Osteoblast (primary cell): ENCODE measurements at places on chromosomes 2 and 18. TPM values are rescaled to one million over a fixed set of nuclear protein-coding genes. Genes with fewer than 3 reads are reported as not detected.
A peak's percentile ranks its signal among the peaks of the same experiment; 100 is the strongest.

Gene SH2D6
- under 0.01 TPM in 1 of 2 replicates, not detected in the other for total RNA-seq

Gene MAP4K4
- total RNA-seq: 231 and 287 TPM in 2 replicates

Gene KHK
- 0.29 and 0.36 TPM in 2 replicates for total RNA-seq

Gene LYG1
- total RNA-seq: under 0.01 and 0.88 TPM in 2 replicates

Gene SATB2
- 53.2 and 54.5 TPM in 2 replicates for total RNA-seq

Gene SLC8A1
- total RNA-seq: 77.2 and 82.9 TPM in 2 replicates

Gene MROH2A
- not detected in 2 replicates for total RNA-seq

GRCh38 chr18:79942211-79942610 is 9.2 kb downstream of the SLC66A2 start:
- no peak overlapping the region for H3K4me3 ChIP-seq
- DNase-seq: no peak
- H3K4me1 ChIP-seq: no peaks in the 10 kb centered on the region
- H3K27ac ChIP-seq: no peak overlapping the region
- peaks cover 31% of the 10 kb centered on the region for H3K36me3 ChIP-seq
- H3K27me3 ChIP-seq: no peaks in the 10 kb centered on the region

- no peak overlapping the region for H3K27ac ChIP-seq
- DNase-seq: no peak
- H3K4me3 ChIP-seq: no peak overlapping the region
- no peaks in the 10 kb centered on the region for H3K4me1 ChIP-seq
- H3K36me3 ChIP-seq: no peaks in the 10 kb centered on the region
Observed at GRCh38 chr18:74695170-74695569, 97.5 kb downstream of the ZNF407 start.

GRCh38 chr2:150041722-150042425 is 445.6 kb downstream of the RND3 start:
- H3K27me3 ChIP-seq: no peaks in the 10 kb centered on the region
- H3K4me3 ChIP-seq: no peak overlapping the region
- DNase-seq: peak; percentile 65
- H3K36me3 ChIP-seq: no peaks in the 10 kb centered on the region

- peaks cover 42% of the 10 kb centered on the region for H3K4me1 ChIP-seq
- no peaks in the 10 kb centered on the region for H3K27me3 ChIP-seq
- no peak for DNase-seq
- peak overlapping the region; percentile 85 for H3K27ac ChIP-seq
- H3K36me3 ChIP-seq: no peaks in the 10 kb centered on the region
Observed at GRCh38 chr2:203625701-203626100, 80.7 kb upstream of the CD28 start.

DNA sequence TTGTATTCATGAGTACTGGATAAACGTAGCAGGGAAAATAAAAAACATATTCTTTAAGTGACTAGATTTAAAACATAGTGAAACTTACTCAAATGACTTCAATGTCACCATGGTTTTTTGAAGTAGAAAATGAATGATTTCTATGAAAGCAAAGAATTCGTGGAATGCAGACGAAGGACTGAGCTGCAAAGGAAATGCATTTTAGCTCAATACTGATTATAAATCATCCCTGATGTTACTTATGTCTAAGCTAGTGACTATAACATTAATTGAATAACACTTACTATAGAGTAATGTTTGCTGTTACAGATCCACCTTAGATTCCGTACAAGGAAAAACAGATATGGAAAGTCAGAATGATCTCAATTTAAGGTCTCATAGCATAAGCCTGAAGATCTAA is 1257.7 kb upstream of the CDH2 start:
- no peak for DNase-seq
- H3K27me3 ChIP-seq: no peaks in the 10 kb centered on the region
- H3K4me1 ChIP-seq: no peaks in the 10 kb centered on the region
- H3K4me3 ChIP-seq: no peak overlapping the region
- no peaks in the 10 kb centered on the region for H3K36me3 ChIP-seq
- no peak overlapping the region for H3K27ac ChIP-seq

- no peaks in the 10 kb centered on the region for H3K27me3 ChIP-seq
- no peak for DNase-seq
- no peak overlapping the region for H3K4me3 ChIP-seq
- H3K4me1 ChIP-seq: no peaks in the 10 kb centered on the region
- H3K27ac ChIP-seq: no peak overlapping the region
Observed at GRCh38 chr2:56416500-56417176, 232.8 kb downstream of the CCDC85A start.

GRCh38 chr2:219404954-219405353 is 13.2 kb upstream of the DES start:
- no peak overlapping the region for H3K4me3 ChIP-seq
- no peaks in the 10 kb centered on the region for H3K36me3 ChIP-seq
- no peak for DNase-seq
- no peak overlapping the region for H3K27ac ChIP-seq

GRCh38 chr2:190882856-190883582 is 2.4 kb downstream of the GLS start:
- H3K27ac ChIP-seq: peak overlapping the region; percentile 82
- H3K27me3 ChIP-seq: no peaks in the 10 kb centered on the region
- peak overlapping the region; percentile 84 for H3K4me3 ChIP-seq
- H3K36me3 ChIP-seq: peaks cover 21% of the 10 kb centered on the region

DNA sequence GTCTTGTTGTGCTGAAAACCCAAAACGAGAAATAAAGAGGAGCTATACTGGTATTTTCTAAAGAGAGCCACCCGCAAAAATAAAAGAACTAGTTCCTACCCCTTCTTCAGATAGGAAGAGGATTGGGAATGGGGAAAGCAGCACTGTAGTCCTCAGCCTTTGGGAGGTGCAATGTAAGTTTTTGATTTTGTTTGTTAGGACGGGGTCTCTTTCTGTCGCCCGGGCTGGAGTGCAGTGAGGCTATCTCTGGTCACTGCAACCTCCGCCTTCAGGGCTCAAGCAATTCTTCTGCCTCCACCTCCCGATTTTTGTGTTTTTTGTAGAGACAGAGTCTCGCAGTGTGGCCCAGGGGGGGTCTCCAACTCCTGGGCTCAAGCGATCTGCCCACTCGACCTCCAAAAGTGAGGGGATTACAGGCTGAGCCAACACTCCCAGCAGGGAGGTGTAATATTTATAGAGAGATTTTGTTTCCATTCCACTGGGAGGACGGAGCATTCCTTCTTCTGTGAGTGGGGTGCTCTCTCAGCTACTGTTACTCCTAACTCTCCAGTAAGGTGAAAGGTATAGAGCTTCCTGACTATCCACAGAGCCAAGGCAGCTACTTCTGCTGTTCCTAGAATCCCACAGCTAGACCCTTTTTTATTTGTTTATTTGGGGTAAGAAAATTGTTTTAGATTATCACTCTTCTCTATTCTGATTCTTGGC is 13.1 kb upstream of the GULP1 start:
- no peak overlapping the region for H3K4me3 ChIP-seq
- H3K4me1 ChIP-seq: no peaks in the 10 kb centered on the region
- no peak for DNase-seq
- H3K27me3 ChIP-seq: no peaks in the 10 kb centered on the region

GRCh38 chr2:171081649-171082111 is 79.0 kb downstream of the TLK1 start:
- H3K27ac ChIP-seq: no peak overlapping the region
- H3K27me3 ChIP-seq: no peaks in the 10 kb centered on the region
- H3K4me3 ChIP-seq: no peak overlapping the region
- DNase-seq: no peak
